ENCODE measurements at places on chromosomes 3 and 15.
A peak's percentile ranks its signal among the peaks of the same experiment; 100 is the strongest.

DNA sequence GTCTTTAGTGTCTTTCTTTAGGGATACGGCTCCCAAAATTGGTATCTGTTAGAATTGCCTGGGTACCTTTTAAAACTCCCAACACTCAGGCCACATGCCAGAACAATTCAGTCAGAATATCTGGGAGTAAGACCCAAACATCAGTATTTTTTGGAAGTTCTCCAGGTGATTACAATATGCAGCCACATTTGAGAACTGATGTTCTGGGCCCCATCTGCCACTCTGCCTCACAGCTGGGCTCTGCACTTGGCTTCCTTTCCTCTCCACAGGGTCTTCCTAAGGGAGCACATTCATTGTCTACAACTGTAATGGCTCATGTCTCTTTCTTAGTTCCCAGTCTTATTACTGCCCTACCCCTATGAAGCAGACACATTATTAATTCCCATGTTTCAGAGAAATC is 394.5 kb downstream of the MFSD1 start:
- DNase-seq = no peak

DNA sequence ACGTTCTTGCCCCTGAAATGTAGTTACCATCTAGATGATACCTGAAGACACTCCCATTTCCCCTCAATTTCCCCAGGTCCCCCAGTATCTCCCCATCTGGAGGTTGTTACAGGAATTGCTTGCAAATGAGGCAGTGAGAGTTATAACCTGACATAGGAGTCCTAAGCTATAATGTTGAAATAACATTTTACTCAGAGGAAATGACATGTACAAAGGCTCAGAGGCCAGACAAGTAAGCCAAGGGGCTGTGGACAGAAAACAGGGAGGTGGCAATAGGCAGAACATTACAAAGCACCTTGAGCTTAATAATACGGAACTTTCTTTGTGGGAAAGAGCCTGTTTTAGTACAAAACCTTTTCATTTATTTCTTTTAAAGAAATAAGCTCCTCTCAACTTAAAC is 171.9 kb downstream of the FRMD5 start:
- no peak for DNase-seq

DNA sequence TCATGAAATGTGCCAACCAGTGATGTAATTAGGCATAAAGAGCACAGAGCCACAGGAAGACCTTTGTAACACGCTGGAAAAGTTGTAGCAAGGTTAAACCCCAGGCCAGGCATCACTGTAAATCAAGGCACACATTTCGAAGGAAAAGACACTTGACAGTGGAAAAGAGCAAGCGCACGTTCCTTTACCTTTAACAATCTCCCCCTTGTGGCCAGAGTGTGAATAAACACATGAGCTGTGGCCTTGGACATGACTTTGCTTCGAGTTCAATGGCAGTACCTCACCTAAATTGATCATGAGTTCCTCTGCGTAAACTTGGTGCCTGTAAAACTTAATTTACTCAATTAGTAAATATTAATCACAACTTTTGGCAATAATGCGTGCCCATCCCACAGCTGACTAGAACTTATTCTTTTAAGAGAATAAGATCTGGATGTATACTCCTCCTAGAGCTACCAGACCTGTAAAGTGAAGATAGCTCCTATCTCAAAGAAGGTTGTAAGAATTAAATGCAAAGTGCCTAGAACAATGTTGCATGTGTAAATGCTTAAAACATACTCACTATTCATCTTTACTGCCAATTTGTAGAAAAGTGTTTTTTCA is 757.0 kb upstream of the NECTIN3 start:
- peak; percentile 67 for DNase-seq

- no peak for DNase-seq
These were observed 8.7 kb downstream of the PDZRN3 start for GRCh38 chr3:73616056-73616455.

DNA sequence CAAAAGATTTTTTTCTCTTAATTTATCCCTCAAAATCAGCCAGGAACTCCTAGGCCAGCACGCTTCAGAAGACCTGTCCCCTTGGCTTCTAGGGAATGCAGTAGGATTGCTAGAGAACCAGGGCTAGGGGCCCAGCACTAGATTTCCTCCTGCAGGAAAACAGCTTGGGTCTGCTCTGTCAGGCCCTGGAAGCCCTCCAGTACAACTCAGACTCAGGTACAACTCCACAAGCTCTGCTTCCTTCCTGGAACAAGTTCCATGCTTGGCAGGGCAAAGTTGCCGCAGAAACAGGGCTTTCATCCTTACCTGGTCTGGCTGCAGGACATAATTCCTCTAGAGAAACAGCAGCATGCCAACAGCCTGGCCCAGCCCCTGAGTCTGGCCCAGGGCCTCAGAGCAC is 96.1 kb upstream of the CTNNB1 start:
- no peak for DNase-seq

DNA sequence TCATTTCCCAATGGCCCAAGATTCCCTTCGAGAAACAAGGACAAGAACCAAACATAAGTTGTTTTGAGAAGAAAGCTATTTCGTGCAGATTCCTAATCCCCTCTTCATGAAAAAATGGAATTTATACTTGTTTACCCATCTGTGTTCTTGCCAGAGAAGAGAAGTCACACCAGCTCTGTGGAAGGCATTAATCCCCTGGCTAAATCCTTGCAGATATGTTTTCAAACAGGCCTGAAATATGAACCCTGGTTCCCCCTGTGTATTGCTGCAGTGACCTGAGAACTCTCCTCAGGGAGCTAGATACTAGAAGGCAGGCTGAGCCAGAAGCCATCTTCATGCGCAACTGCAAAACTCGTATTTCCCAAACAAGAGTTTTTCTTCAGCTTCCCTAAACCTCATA is 337.7 kb downstream of the NEK10 start:
- DNase-seq = no peak

DNA sequence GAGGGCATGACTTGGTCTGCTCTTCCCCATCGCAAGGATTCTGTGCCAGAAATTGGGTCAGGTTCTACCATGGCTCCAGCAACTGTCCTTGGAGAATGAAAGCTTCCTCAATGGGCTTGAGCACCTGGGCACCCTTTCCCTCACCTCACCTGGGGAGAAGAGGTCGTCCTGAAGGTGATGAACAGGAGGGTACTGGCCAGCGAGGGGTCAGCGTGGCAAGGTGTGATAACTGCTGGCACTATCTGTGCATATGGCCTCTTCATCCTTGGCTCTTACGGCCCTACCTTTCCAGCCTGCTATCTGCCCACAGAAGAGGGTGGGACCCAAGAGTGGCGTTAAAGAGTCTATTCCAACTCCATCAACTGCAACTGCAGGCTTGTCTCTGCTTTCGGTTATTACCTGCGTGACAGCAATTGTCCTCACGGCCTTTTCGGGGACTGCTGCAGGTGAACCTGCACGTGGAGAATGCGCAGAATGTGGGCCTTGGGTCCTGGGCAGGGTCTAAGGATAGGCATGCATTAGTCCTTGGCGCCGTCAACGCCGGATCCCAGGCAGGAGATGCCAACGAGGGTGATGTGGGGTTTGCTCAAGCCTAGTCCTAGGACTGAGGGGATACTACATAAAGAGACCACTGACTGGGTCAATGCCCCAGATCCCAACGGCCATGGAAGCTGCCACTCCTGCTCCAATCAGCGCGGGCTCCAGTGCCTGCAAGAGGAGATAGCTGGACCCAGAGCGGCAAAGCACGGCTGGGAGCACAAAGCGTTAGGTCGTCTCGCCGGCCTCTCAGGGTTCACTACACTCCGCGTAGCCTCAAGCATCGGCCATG is 625 bp upstream of the RBM15B start:
- no peak for DNase-seq

DNA sequence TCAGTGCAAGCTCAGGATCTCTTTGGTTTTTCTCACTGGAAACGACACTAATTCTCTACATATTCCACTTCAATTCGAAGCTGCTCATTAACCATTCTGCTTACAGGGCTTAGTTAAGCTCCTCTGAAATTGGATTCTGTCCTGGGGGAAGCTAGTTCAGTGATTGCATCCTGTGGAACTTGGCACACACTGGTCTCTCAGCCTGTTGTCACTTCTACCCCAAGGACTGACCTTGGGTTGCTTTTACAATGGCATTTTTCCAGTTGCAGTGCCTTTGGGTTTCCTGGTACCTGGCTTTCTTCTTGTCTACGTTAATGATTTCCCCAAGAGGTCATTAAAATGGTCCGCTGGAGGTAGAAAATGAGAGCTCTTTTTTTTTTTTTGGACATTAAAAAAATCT is 33.3 kb upstream of the GABRB3 start:
- no peak for DNase-seq

- DNase-seq = peak; percentile 29
These were observed at the start of gene LRRC31 for GRCh38 chr3:169869484-169870220. LRRC31 (minus strand) TSS chr3:169869935; CDS start chr3:169869807, 128 bp downstream.
